LNCaP clone FGC (cell line): ENCODE measurements at places on chromosomes 2 and 18.
A peak's percentile ranks its signal among the peaks of the same experiment; 100 is the strongest.

DNA sequence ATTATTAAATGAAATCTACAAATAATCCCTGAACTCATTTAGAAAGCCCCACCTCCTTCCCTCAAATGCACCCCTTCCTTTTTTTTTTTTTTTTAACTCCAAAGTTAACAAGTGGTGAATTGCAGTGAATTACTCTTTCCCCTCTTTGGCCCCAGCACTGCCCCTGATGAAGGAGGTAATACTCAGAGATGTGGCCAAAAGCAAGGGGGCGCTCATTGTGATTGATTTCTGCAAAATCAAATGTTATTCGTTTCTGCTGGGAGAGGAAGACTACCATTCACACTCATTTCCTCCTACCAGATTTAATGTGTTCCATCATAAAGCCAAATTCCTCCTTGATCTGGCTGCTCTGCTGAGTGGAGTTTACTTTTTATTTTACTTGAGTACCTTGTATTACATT is 259.4 kb downstream of the GPD2 start:
- no peak for DNase-seq

GRCh38 chr18:22694954-22695353 is 238.2 kb upstream of the RBBP8 start:
- no peak for DNase-seq

GRCh38 chr18:79575891-79576685 is 103.5 kb upstream of the CTDP1 start:
- DNase-seq: peak; percentile 61

GRCh38 chr2:152602750-152603149 is 114.5 kb downstream of the PRPF40A start:
- DNase-seq: no peak

- DNase-seq: no peak
These were observed 557.8 kb downstream of the SUCLG1 start for GRCh38 chr2:83901317-83901716.

DNA sequence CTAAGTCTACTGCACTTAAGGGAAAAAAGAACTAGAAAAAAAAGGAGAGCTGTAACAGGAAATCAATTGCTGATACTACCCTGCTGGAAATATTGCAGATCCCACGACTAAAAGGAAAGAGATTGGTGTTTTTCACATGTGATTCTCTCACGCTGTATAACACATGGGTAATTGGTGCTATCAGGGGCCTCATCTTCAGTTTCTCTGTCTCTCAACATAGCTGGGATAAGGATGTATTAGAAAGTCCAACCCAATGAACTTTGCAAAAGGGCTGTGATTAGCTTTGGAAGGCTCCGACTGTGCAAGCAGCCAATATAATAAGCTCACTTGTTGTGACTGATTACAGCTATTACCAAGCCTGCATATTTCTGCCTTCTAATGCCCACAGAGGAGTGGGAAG is 133.4 kb downstream of the NRP2 start:
- DNase-seq: no peak

GRCh38 chr2:44549099-44549471 is 187.3 kb downstream of the CAMKMT start:
- DNase-seq: no peak

- DNase-seq: no peak
These were observed 57.6 kb downstream of the DOCK10 start for GRCh38 chr2:224984637-224985036.

GRCh38 chr2:168147830-168148794 is 99.3 kb downstream of the STK39 start:
- DNase-seq: no peak

GRCh38 chr2:11077411-11077810 is 77.9 kb upstream of the SLC66A3 start:
- no peak for DNase-seq

DNA sequence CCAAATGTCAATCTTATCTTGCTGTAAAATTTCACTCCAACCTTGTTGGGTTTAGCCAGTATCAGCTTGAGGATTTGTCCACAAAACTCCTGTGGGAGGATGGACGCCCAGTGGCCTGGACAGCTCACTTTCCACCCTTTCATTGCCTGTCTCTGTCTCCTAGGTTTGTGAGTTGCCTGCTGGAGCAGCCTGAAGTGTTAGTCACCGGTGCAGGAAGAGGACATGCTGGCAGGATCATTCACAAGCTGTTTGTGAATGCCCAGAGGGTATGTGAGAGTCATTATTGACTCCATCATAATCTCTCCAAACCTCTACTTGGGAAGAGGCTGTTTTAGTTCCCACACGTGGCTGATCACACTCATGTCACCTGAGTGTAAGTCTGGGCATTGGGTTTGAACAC is 112.3 kb downstream of the RAB3GAP1 start:
- DNase-seq: peak; percentile 90

DNA sequence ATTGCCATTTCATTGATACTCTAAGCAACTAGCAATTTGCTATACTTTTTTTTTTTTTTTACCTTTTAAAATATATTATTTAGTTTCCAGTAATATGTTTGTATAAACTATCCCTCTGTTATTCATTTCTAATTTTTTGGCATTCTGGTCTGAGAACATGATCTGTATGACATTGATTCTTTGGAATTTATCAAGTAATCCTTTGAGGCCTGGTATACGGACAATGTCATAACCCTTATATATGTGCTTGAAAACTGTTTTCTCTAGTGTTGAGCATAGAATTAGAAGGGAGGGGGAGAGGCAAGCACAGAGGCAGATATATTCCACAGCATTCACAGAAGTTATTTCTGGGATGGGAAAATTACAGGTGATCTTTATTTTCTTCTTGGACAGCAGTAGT is 48.2 kb upstream of the POLE4 start:
- DNase-seq: no peak

DNA sequence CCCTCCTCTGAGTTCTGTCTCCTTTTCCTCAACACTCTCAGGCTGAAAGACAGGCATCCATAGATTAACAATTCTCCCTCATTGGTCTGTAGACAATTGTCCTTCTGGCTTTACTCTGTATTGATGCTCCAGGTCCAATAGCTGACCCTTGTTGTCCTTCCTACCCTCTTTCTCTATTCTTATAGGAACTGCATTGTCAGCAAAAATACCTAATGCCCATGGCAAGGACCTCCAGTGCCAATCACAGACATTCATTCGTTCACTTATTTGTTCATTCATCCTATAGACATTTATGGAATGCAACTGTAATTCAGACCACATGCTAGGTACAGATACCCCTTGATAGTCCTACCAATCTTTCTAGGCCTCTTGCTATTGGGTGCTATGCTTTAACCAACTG is 69.8 kb upstream of the DTNA start:
- no peak for DNase-seq

DNA sequence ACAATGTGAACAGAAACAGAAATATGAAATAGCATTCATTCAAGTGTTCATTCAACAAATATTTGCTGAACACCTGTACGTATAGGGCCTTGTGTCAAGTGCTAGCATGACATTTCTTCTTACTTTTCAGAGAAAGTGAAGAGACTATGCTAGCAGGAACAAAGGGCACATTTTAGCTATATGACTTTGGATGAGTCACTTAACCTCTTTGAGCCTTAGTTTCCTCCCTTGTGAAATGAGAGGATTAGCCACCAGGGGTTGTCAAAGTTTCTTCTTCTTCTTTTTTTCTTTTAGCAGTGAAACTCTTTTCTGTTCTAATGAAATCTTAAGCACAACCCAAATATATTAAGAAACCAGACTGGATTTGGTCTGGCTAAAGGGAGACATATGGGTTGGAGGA is 53.1 kb downstream of the FIGN start:
- DNase-seq: no peak

DNA sequence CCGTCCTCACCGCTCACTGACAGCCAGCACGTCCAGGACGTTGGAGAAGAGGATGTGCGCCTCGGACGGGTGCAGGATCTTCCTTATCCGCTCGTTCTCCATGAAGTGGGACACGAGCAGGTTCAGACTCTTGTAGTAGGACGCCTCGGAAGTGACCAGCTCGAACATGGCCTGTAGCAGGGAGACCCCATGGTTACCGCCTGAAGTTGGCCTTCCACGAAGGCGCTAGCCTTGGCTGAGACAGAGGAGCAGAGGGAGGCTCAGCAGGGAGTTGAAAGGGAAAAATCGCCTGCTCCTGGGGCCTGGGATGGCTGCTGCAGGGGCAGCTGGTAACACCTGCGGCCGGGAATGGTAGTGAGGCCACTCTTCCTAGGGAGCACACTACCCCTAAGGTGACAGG is 24.7 kb downstream of the SNORC start:
- no peak for DNase-seq

DNA sequence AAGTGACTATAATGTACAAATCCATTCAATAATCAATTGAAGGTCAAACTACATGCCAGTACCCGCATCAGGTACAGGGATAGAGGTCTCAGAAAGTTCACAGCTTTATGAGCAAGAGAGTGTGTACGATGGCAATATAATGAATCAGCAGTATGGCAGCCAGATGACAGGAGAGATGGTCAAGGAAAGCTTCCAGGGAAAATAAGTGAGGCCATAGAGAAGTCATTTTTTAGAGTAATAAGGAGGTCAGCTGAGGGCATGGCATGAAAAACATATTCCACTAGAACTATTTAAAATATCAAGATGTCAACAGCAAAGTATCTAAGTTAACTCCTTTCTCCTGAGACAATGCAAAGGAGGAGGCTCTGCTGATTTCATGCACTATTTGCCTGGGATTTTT is 108.0 kb downstream of the SLC8A1 start:
- no peak for DNase-seq

- no peak for DNase-seq
These were observed 92.7 kb downstream of the FAM124B start for GRCh38 chr2:224309176-224309575.

GRCh38 chr18:79504034-79504433 is 108.3 kb downstream of the NFATC1 start:
- no peak for DNase-seq

DNA sequence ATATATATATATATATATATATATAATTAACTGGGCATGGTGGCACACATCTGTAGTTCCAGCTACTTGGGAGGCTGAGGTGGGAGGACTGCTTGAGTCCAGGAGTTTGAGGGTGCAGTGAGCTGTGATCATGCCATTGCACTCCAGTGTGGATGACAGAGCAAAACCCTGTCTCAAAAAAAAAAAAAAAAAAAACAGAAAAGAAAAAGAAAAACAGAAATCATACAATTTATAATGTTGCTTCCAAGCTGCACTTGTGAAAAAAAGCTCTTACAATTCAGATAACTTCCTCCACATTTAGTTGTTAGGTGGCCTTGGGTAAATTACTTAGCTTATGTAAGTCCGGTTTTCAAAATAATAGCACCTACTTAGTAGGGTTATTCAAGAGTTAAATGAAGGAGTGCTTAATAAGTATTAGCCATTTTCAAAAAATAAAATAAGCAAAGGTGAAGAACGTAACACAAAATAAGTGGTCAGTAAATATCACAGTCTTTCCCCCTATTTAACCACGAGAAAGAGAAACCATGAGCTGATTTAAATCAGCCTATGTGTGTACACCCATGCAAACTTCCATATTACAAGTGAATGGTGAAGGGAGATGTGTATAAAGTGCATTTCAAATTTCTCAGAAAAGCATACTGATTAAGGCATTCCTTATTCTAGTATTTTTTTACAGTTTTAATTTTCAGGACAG is 2.3 kb downstream of the WIPF1 start:
- no peak for DNase-seq

DNA sequence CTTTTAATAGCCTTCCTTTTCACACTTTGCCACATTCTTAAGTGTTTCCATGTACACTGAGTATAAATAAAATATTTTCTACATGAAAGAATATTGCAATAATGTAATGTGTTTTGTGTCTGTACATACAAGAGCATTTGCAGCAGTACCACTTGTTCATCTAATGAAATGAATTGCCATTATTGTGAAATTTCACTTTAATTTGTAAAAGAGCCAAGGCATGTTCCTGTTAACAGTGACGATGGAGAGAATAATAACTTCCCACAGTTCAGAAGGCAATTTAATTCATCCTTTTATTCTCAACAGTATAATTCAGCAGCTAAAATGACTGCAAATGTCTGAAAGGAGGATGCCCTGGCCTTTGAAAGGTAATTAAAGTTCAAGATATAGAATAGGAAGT is 853.9 kb downstream of the LRRTM4 start:
- DNase-seq: no peak

DNA sequence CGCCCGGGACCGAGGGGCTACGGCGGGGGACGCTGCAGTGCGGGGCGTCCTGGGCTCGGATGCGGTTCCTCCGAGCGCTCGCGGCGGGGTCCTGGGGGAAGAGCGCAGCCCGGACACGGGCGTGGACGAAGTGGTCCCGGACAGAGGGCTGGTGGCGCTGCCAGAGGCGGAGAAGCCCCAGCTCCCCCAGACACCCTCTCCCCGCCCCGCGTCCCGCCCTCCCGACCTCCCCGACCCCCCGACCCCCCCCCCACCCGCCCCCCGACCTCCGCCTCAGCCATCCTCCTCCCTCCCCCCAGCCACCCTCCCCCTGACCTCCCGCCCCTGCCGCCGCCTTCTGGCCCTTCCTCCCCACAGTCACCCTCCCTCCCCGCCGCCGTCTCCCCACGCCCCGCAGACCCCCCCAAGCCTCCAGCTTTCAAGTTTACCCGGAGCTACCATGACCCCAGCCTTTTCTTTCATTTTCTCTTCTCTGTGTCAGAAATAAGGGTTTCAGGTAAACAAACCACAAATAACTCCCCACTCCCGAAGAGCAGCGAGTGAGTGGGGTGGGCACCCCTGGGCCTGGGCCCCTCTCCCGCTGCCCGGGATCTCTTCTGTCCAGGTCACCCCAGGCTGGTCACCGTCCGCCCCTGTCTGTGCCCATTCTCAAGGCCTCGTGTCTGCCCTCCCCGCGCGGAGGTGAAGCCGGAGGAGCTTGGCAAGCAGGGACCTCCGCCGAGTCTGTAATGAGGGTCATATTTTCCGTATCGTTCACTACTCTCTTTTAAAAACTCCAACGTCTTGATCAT is 5.1 kb downstream of the NFATC1 start:
- no peak for DNase-seq

DNA sequence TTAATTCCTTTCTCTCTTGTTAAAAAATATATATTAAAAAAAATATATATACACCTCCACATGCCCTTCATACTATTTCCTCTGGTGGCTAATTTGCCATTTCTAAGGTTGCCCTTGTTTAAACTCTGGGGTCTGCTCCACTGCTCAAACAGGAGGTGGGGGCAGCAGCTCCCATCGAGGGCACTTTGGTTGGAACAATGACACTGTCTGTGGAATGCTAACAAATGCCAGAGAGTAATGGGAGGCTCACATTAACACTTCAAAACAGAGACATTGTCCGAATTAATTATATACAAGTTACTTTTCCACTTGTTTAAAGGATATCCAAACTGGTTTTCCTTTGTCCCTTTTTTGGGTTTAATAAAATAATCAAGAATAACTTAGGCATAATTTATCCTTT is 58.8 kb upstream of the CD302 start:
- DNase-seq: no peak

- no peak for DNase-seq
These were observed 21.6 kb downstream of the CPSF3 start for GRCh38 chr2:9445089-9445488.

GRCh38 chr2:129438501-129439057 is 540.9 kb upstream of the RAB6C start:
- DNase-seq: no peak

DNA sequence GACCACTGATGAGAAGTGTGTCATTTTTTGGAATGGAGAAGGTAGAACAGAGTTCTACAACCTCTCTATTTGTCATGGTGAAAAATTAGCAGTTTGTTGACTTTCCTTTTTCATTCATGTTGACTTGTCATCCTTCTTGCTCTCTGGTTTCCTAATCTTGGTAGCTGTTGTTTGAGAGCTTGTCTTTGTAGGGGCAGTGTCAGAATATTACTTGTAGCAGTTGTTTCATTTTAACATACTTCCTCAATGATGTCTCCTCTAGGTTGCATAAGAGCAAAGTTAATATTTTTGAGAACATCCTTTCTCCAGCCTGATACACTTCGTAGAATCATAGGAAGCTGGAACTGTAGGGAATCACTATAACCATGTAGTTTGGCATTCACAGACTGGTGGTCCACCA is 368.2 kb upstream of the FANCL start:
- no peak for DNase-seq
